ENCODE measurements at places on chromosomes 4 and X. TPM values are rescaled to one million over a fixed set of nuclear protein-coding genes. Genes with fewer than 3 reads are reported as not detected.

The MAGED4 gene
- total RNA-seq: 57.8 TPM

The GCNA gene
- 1.7 TPM for total RNA-seq

The YTHDC1 gene
- total RNA-seq: 36.5 TPM

The IRS4 gene
- total RNA-seq: not detected

The GLRA2 gene
- total RNA-seq: not detected

The TBX22 gene
- not detected for total RNA-seq

The KCTD8 gene
- total RNA-seq: not detected

The COL4A6 gene
- 0.36 TPM for total RNA-seq

The FRMD7 gene
- total RNA-seq: 0.65 TPM

The JADE1 gene
- 25.8 TPM for total RNA-seq
